ENCODE measurements at places on chromosomes 2 and 18. TPM values are rescaled to one million over a fixed set of nuclear protein-coding genes. Genes with fewer than 3 reads are reported as not detected.

- DNase-seq, result no peak
Observed at GRCh38 chr2:170238776-170239175, 60.8 kb downstream of the MYO3B start.

DNA sequence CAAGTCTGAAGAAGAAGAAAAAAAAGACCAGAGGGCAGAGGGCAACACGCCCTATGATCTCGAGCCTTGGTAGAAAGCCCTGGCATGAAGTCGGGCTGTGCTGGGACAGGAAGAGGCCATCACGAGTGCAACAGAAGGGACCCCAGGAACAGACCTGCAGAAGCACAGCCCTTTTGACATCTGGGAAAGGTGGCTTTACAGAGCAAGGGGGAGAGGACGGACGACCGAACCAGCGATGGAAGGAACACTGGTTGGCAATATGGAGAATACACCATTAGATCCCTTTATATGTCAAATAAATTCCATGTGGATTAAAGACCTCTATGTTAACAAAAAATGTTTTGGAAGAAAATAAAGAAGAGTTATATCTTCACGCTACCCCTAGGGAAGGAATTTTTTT, 10.7 kb downstream of the KIF1A start:
- DNase-seq, result peak; percentile 1

GRCh38 chr2:98240786-98241398, 105.4 kb upstream of the CNGA3 start:
- no peak for DNase-seq

The BOLL gene
- total RNA-seq, result not detected

GRCh38 chr2:188399159-188399558, 107.5 kb downstream of the GULP1 start:
- no peak for DNase-seq

All from left colon (tissue), 2 donors.